ENCODE measurements at places on chromosomes 2 and 18. TPM values are rescaled to one million over a fixed set of nuclear protein-coding genes. Genes with fewer than 3 reads are reported as not detected.

C2orf78 gene
- total RNA-seq: not detected

L3MBTL4 gene
- not detected for total RNA-seq

HOXD1 gene
- total RNA-seq: not detected

CRYGB gene
- total RNA-seq: not detected

All from smooth muscle cell of the umbilical artery (primary cell).